ENCODE measurements at places on chromosomes 4 and X.

GRCh38 chrX:24508375-24508774 lies 43.3 kb downstream of the PDK3 start:
- no peak for DNase-seq

DNA sequence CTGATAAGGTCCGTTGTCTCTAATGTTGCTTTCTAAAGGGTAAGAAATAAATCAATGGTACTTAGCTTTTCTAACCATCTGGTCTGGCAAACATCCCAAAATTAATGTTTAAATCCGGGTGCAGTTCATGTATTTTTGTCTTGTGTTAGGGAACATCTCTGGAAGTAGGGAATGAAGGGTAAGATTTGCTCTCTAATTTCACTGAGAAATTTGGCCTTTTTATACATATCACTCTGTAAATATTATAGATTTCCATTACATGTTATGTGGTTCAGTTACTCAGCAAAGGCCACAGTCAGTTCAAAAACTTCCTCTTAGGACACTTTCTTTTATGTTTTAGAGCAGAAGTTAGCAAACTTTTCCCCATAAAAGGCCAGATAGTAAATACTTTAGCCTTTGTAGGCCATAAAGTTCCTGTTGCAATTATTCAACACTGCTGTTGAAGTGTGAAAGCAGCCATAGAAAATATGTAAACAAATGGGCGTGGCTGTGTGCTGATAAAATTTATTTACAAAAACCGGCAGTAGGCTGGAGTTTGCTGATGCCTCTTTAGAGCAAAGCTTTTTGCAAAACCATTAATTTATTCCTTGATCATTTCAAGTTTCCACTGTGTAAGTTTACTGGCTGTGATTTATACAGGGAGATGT lies 218.1 kb downstream of the ANTXR2 start:
- no peak for DNase-seq

DNA sequence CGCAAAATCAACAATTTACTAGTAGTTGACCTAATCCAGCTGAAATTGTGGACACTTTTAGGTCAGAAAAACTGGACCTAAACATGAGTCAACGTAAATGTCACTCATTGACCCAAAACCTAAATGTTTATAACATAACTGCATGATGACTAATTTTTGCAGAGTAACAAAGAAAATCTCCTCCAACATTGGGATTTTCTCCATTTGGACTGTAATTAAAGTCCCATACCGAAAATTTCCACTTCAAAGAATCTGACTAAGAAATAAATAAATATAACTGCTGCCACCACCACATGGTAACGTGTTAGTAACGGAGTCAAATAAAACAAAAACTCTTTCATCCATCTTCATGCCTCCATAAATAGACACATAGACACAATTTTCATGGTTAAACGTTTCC lies 1.9 kb downstream of the ADGRA3 start:
- DNase-seq = no peak

- no peak for DNase-seq
Measured at GRCh38 chr4:11631416-11631815, 202.7 kb upstream of the HS3ST1 start.

GRCh38 chr4:123943976-123944375 lies 547.4 kb downstream of the SPRY1 start:
- DNase-seq = no peak

DNA sequence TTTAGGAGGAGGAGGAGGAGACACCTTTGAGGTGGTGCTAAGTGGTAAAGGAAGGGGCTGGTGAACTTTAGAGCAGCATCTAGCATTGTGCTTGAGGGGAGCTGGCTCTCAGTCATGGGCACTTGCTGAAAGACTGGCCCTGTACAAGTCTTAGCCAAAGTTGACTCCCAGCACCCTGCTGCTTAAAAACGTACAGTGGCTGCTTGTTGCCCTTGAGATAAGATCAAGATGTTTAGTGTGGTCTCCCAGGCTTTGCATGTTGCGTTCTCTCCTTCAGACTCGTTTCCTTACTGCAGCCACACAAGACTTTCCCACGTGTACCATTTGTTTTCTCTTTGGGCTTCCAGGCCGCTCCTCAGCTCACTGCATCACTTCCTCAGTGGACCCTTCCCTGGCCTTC lies 1.8 kb downstream of the MED28 start:
- no peak for DNase-seq

DNA sequence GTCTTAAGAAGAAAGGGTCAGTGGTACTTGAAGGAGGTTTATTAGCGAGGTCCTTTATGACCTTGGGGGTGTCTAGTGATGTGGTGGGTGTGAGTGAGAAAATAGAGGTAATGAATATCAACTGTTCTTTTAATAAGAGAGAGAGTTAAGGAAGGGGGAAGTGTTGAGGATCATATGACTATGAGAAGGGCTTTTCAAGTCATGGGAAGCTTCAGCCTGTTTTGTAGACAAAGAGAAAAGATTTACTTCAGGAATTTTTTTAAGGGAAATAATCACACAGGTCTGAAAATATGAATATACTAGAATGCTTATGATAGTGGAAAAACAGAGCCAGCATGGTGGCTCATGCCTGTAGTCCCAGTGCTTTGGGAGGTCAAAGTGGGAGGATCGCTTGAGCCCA lies 41.3 kb upstream of the MTMR1 start:
- no peak for DNase-seq

DNA sequence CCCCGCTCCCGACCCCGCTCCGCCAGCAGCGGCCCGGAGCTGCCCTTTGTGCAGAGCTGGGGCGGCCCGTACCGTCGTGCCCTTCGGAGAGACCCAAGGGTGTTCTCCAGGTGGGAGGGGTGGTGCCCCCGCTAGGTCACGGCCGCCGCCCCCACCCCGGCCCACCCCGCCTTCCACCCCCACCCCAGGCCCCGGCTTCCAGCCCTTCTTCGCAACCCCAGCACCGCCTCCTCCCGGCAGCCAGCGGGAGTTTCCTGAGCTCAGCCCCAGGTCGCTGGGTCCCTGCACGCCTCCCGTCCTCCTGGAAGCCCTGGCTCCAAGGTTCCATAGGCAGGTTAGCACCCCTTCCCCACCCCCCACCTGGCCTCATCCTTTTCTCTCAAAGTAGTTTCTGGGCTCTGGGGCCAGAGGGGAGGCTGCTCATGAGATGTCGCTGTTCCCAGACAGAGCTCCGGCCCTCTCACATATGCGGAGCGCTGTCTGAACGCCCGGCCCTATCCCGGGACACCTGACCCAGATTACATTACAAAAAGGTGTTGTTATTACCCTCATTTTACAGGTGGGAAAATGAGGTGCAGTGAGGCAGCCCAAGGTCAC lies 25.2 kb upstream of the FGFR3 start:
- no peak for DNase-seq
